ENCODE measurements at places on chromosomes 4 and X.

GRCh38 chr4:72283357-72283756 is 251.6 kb downstream of the NPFFR2 start:
- DNase-seq: no peak

GRCh38 chr4:11326021-11326420 is 102.7 kb downstream of the HS3ST1 start:
- no peak for DNase-seq

GRCh38 chr4:92231511-92231910 is 72.3 kb upstream of the GRID2 start:
- DNase-seq: no peak

DNA sequence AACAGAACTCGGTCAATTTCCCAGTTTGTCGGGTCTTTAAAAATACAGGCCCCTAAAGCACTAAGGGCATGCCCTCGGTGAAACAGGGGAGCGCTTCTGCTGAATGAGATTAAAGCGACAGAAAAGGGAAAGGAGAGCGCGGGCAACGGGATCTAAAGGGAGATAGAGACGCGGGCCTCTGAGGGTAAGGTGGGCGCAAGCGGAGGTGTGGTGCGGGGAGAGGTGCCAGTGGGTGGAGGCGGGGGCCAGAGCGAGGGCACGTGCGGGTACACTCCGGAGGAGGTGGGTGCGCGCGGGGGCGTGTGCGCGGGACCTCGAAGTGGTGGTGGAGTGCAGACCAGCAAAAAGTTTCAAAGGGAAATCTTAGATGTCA is 787 bp upstream of the TET2 start:
- peak; percentile 1 for DNase-seq

DNA sequence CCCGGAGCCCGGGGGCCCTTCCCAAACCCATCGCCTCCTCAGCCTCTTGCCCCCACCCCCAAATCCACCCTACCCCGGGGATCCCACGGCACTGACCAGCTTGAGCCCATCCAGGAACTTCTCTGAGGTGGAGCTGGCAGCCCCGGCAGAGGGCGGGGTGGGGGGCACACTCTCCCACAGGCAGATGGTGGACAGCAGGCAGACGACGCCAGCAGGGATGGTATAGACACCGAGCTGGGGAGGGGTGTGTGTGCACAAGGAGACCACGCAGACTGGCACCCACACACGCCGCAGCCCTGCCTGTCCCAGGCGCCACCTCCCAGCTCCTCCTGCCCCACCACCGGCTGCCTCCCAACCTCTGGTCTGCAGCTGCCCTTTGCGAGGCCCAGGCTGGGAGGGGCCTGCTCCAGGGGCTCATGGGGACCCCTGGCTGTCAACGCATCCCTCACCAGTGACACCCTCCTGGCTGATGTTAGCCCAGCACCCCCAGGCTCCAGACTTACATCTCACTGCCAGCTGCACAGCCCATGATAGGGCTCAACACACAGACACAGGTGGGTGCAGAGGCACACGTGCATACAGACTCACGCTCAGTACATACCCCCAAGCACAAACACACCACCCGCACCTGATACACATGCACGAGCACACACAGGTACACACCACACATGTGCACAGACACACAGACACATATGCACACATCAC is 4.2 kb downstream of the SLC49A3 start:
- no peak for DNase-seq

- no peak for DNase-seq
These were observed 19.9 kb upstream of the ENPP6 start for GRCh38 chr4:184237612-184238011.

DNA sequence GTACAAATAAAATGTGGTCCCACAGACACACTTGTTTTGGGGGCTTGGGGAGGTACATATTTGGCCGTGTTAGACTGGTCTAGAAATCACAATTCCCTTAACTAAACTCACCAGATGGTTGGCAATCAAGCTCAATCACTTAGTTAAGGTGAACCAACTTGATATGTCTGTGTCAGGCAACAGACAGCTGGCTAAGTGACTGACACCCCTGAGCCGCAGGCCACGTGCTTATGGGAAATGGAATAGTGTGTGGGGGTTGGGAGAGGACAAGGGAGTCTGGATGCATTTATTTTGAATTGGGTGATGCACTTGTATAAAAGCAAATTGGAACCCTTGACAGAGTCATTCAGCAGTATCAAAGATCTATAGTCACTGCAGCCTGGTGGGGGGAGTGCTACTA is 209.0 kb downstream of the HS6ST2 start:
- DNase-seq: no peak

DNA sequence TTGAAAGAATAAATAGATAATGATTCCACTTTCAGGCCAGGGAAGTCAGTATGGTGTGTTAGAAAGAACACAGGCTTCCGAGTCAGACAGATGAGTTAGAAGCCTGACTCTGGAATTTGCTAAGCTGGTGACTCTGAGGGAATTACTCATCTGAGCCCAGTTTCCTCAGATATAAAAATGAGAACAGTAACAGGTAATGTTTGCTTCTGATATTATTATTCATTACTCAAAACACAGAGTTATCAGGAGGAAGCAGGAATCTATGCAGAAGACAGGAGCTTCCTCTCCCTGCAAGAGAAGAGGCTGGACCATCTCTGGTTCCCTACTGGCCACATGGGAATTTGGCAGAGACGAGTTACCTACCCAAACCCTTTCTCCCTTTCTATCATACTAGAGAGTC is 163.1 kb downstream of the EVC2 start:
- DNase-seq: no peak

- peak; percentile 14 for DNase-seq
These were observed 11.7 kb downstream of the OTUD5 start for GRCh38 chrX:48945517-48946348.

- DNase-seq: no peak
These were observed 134.4 kb downstream of the PCDH7 start for GRCh38 chr4:30854531-30854930.

DNA sequence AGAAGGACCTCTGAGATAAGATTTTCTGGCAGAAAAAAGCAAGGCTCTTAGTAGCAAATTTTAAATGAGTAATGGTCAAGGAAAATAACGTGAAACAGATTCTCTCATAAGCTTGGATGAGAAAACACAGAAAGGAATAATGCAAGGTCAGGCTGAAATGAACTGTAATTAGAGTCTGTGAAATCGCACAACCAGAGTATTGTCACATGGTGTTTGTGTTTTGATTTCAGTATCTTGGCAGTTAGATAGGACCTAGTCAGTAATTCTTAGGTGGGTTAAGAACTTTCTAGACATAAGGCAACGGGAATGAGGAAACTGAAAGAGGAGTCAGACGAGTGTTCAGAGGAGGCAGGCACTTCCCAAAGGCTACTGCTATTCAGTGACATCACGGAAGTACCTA is 34.6 kb downstream of the LIMCH1 start:
- no peak for DNase-seq

GRCh38 chrX:139739138-139739537 is 31.2 kb upstream of the MCF2 start:
- DNase-seq: no peak

- no peak for DNase-seq
These were observed 85.0 kb downstream of the VCX3A start for GRCh38 chrX:6449946-6450345.

DNA sequence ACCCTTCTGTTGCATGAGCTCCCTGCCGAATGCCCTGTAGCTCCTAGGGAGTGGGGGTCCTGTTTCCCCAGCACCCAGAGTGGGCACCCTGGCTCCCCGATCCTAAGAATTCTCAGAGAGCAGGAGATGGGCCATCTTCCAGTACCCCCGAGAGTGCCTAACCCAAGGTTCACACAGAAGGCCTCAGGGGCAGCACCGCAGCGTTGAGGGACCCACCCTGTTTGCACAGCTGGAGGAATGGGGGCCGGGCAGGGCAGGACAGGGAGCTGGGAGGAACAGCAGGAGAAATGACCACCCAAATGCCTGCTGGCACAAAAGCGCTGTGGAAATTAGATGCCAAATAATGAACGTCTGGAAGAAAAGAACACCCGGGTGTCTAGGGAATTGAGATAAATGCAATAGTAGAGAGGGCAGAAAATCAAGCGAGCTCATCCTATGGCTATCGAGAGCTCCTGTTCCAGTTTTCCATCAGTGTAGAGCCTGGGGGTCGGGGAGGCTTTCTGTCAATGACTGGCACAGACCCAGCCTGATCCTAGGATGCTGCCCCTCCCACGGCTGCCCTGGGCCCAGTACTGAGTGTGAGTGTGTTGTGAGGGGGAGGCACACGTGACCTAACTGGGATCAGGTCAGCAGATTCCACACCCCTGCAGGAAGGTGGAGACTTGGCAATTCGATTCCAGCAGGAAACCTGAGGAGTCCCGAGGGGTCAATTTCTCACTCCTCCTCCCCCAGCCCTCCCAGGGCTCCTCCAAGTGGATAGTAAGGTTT is 25.7 kb downstream of the SEPTIN6 start:
- no peak for DNase-seq

- DNase-seq: no peak
These were observed 228.5 kb downstream of the DCLK2 start for GRCh38 chr4:150306719-150307118.

DNA sequence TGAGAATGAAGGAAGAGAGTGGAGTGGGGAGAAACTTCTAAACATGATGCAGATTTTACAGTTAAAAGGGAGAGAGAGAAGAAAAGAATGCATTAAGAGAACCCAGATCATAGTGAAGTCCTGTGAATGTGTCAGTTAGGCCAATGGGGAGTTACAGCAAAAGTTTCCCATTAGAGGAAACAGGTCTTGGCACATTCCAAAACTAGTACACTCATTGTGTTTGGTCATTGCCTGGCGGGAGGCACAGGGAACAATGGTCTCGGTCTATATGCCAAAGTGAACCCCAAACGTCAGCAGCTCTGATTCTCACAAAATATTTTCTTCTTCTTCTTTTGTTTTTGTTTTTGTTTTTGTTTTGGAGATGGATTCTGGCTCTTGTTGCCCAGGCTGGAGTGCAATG is 284.5 kb upstream of the CTSO start:
- no peak for DNase-seq

DNA sequence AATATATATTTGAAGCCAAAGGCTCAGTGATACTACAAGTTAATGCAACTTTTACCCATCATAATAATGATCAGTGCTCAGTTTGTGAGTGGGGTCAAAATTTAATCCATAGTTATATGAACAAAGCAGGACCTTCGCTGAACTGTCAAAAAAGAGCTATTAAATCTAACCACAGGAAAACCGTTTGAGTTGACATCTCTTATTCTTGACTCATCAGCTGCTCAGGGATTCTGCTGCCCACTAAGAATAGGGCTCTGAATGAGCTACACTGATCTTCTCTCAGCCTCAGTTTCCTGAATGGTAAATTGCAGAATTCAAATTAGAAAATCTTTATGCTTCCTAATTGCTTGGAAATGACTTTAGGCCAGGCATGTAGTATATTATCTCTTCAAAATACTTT is 44.9 kb upstream of the NAP1L5 start:
- DNase-seq: no peak

- DNase-seq: no peak
These were observed 15.3 kb downstream of the GPC3 start for GRCh38 chrX:133970076-133970475.

DNA sequence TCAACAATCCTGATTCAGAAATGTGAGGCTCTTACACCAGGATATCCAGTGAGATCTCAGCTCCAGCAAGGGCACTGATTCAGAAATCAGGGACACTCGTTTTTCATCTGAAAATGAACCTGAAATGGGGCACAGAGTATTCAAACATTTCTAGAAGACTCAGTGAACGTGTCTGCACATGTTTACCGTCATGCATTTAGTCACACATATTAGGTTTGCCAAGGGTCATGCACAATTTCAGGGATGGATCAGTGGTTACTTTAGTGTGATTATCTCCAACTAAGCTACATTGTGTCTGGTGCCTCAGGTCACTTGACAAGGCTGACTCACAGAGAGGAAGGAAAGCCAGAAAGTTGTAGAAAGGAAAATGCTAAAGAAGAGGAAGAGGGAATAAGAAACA is 33.6 kb upstream of the SPANXN2 start:
- DNase-seq: no peak

GRCh38 chr4:144845411-144845810 is 199.5 kb downstream of the HHIP start:
- DNase-seq: no peak

DNA sequence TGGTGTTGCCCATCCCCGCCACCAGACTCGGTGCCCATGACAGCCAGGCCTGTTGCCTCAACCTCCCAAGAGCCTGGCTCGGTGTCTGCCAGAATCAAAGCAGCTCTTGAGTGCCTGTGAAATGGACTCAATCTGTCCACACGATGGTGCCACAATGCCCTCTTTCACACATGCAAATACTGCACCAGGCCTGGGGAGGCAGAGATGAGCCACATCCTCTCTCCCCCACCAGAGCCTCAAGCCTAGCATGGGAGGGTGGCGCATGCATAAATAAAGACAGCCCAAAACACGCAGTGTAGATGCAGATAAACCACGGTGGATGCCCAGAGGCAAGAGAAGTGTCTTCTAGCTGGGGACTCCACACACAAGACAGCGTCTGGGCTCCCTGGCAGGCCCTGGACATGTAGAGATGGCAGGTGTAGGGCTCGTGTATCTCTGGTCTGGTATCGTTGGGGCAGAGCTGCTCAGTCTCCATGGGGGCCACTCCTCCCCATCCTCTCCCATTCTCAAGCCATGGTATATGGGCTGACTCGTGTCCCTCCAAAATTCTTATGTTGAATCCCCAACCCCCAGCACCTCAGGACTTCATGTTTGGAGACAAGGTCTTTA is 65.6 kb downstream of the JAKMIP1 start:
- DNase-seq: peak; percentile 36

GRCh38 chrX:40474205-40474626 is 106.6 kb upstream of the ATP6AP2 start:
- DNase-seq: no peak

DNA sequence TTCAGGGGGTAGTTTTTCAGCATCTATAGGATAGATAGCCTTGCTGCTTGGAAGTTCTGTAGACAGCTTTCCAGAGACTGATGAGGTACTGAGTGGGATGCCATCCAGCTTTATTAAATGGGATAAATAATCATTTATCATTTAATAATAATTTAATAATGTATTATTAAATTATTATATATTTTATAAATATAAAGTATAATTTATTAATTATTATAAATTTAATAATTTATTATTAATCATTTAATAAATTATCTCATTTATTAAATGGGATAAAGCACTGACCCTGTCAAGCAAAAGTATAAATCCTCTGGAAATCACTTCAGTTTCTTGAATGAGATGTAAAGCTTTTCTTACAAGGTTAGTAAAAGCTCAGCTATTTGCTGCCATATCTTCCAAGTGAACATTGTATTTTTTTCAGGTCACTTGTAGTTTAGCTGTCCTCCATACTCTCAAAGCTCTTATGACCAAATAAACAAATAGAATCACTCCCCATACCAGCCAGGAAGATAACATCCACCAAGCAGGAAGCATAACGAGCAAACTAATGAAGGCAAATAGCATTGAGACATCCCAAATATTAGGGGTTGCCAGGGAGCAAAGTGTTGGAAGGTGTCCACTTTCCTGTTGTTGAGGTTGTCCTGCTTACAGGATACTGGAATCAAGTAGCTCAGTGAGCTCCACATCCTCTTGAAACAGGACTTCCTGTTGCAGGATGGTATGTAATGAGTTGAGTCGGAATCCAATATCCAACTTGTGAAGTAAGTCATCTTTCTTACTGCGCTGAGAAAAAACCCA is 88.9 kb downstream of the ZNF674 start:
- DNase-seq: no peak

- no peak for DNase-seq
These were observed 51.5 kb downstream of the NPNT start for GRCh38 chr4:105946771-105947170.
